ENCODE measurements at places on chromosomes 3 and 15.

- DNase-seq, result no peak
Measured at GRCh38 chr3:126212620-126213378, 32.4 kb upstream of the ALDH1L1 start.

GRCh38 chr3:23991683-23992628, 46.9 kb downstream of the NR1D2 start:
- DNase-seq, result no peak

- no peak for DNase-seq
Measured at GRCh38 chr3:126914226-126914625, 68.7 kb upstream of the PLXNA1 start.

- DNase-seq, result no peak
Measured at GRCh38 chr3:152621006-152621868, 213.7 kb upstream of the P2RY1 start.

GRCh38 chr3:65052101-65052500, 364.3 kb upstream of the ADAMTS9 start:
- DNase-seq, result no peak

DNA sequence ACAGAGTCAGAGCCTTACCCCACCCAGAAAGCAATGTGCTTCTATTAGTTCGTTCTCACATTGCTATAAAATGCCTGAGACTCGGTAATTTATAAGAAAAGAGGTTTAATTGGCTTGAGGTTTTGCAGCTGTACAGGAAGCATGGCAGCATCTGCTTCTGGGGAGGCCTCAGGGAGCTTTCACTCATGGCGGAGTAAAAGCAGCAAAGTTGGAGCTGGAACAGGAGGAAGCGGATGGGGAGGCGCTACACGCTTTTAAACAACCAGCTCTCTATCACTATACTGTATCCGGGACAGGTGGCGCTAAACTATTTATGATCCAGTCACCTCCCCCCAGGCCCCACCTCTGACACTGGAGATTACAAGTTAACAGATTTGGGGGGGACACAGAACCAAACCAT, 176.3 kb upstream of the BHLHE40 start:
- DNase-seq, result no peak

- DNase-seq, result no peak
Measured at GRCh38 chr3:16801698-16802097, 83.1 kb upstream of the PLCL2 start.

DNA sequence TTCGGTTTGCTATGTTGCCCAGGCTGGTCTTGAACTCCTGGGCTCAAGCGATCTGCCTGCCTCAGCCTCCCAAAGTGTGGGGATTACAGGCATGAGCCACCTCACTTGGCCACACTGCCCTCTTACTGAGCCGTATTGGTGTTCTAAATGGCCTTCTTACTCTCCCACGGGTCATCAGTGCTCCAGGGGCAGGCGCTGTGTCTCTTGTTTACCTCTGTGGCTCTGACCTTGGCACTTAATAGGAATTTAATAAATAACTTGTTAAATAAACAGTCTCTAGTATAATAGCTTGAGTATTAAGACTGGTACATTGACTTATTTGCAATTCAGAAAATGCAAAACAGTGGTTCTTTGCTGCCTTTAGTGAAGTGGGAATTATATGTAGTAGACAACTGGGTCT, 13.7 kb downstream of the FLNB start:
- no peak for DNase-seq

DNA sequence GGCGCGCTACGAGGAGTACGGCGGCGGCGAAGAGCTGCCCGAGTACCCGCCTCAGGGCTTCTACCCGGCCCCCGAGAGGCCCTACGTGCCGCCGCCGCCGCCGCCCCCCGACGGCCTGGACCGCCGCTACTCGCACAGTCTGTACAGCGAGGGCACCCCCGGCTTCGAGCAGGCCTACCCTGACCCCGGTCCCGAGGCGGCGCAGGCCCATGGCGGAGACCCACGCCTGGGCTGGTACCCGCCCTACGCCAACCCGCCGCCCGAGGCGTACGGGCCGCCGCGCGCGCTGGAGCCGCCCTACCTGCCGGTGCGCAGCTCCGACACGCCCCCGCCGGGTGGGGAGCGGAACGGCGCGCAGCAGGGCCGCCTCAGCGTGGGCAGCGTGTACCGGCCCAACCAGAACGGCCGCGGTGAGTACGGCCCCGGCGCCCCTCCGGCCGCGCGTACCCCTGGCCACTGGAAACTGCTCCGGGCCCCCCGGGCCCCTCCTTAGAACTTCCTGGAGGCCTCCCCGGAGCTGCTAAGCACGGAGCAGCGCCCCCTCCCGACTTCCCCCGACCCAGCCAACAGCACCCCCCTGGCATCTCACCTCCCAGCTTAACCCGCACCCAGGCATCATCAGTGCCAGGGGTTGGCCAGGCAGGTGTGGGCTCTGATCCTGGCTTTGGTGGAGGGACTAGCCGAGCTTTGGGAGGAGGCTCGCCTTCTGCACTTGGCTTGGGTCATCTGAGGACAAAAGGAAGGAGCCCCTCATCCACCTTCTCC, 1.4 kb downstream of the LOXL1 start:
- peak; percentile 68 for DNase-seq

DNA sequence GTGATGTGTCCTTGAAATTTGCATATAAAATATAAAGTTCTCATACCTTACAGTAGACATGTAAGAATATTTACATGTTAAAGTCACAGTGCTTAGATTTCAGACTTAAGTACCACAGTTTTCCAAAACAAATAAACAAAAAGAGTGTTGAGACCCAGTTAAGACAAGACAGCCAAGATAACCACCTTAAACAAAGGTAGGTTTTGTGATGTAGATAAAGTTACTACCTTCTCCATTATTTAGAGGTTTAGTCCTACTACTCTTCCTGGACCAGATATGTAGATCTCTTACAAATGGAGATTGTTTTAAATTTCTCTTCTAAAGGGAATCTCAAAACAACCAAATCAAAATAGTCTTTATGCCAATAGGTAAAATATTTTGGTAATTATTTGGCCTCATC, 15.7 kb downstream of the OR5H15 start:
- DNase-seq, result no peak

- DNase-seq, result peak; percentile 44
Measured at GRCh38 chr3:53044711-53045517, 959 bp downstream of the SFMBT1 start.

GRCh38 chr15:64026591-64026990, 19.7 kb downstream of the DAPK2 start:
- no peak for DNase-seq

GRCh38 chr3:197674741-197675562, 61.8 kb downstream of the RUBCN start:
- no peak for DNase-seq

DNA sequence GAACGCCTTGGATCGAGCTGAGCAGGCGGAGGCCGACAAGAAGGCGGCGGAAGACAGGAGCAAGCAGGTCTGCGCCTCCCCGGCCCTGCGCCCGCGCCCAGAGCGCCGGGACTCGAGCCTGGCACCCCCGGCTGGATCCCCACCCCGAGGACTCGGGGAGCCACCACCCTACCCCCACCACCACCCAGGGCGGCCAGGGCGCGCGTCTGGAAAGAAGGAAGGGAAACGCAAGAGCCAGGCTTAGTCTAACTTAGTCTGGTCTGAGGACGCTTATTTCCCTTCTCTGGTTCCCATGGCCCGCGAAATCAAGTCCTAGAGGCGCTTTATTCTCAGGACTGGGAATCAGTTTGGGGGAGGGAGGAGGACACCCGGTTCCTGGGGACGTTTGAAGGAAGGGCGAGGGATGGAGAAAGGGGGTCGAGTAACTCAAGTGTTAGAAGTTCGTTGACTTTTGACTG, 359 bp downstream of the TPM1 start:
- no peak for DNase-seq

DNA sequence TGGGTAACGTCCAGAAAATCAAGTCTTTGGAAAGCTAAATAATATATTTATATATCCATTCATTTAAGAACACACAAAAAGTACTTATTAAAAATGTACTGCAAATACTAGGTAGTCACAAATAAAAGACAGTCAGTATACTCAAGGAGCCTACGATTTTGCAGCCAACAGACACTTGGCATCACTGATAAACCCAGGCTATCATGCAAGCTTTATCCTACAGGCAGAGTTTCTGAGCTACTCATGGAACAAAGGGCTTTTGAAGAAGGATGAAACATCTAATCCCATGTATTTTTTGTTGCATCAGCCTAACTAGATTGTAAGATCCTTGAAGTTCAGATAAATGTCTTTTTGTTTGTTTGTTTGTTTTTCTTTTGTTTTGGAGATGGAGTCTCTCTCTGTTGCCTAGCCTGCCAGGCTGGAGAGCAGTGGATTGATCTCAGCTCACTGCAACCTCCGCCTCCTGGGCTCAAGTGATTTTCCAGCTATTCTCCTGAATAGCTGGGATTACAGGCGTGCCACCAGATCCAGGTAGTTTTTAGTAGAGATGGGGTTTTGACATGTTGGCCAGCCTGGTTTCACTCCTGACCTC, 319.4 kb upstream of the MDFIC2 start:
- no peak for DNase-seq
